Suprapubic skin (tissue), 4 donors: ENCODE measurements at places on chromosomes 3 and 15.
A peak's percentile ranks its signal among the peaks of the same experiment; 100 is the strongest.

DNA sequence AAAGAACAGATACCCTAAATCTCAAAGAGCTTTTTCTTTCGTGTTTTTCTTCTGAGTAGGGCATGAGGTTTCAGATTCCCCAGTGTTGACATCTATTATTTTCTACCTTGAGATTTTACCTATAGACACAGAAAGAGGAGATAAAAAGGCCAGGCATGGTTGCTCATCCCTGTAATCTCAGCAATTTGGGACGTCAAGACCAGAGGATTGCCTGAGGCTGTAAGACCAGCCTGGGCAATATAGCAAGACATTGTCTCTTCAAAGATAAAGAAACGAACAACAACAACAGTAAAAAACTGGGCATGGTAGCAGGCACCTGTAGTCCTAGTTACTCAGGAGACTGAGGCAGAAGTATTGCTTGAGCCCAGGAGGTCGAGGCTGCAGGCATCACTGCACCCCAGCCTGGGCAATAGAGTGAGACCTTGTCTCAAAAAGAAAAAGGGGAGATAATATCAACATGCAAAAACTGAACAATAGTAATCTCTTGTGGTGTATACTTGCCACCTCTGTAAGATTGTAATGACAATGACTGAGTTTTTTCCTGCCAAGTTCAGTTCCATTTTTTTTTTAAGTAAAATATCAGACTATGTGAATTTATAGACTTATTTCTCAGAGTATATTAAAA lies 71.3 kb downstream of the MBNL1 start:
- no peak for DNase-seq

DNA sequence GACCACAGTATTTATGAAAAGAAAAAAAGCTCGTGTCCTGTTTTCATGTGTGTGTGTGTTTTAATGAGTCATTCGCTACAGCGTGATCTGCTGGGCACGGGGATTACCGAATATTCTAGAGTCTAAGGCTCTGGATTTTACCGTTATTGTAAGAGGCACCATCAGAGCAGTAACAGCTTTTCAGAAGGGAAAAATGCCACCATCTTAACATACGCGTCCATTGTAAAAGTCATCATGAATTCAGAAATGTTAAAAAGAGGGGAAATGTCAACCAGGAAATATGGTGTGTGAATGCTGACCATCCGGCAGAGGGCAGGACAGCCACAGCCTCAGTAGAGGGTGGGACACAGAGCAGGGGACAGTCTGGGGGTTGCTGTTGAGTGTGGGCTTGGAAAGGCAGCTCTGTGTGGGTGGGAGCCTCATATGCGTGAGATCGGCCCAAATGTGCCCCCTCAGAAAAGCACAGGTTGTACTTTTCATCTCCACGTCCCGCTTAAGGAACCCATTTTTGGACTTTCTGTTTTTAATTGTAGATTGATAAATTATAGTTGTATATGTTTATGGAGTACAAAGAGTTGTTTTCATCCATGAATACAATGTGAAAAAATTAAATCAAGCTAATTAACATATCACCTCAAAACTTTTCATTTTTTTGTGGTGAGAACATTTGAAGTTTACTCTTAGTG lies 69.6 kb downstream of the ASB7 start:
- no peak for DNase-seq

DNA sequence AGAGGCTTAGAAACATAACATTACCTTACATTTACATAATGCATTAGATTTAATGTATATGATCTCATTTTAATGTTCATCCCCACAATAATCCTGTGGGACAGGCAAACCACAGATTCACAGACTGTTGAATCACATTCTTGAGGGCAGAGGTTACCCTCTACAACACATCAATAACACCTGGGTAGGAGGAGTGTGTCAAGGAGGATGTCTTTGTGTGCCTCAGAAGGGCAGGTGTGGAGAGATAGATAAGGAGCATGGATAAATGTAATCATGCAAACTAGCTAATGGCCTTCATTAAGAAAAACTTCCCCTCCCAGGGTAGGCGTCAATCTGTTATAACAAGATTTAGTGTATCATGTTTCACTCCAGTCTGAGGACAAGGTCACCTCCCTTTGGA lies 12.9 kb upstream of the MB21D2 start:
- DNase-seq, result no peak

- DNase-seq, result no peak
Measured at GRCh38 chr15:44801364-44801763, 65.0 kb downstream of the TRIM69 start.

- peak; percentile 32 for DNase-seq
Measured at GRCh38 chr15:77853008-77853328, 220.3 kb upstream of the LINGO1 start.

DNA sequence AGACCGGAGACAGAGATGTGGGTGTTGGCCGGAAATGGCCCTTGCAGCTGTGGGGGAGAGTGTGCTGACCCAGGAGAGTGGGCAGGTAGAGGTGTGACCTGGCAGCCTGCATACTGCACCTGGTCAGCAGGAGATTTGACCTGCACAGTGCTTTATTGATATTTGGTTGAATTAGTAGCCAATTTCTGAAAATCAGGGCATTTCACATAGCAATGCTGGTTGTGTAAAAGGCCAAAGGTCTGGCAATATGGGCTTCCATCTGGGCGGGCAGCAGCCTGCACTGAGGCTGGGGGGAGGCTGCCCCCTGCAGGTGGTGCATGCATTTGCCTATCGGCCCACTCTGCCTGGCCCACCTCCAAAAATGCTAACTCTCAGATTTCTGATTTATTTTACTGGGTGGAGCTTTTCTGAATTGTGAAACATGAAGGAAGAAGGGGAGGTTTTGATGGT lies 9.4 kb upstream of the MGLL start:
- DNase-seq, result no peak

GRCh38 chr3:36713904-36714303 lies 50.4 kb downstream of the DCLK3 start:
- DNase-seq, result no peak

DNA sequence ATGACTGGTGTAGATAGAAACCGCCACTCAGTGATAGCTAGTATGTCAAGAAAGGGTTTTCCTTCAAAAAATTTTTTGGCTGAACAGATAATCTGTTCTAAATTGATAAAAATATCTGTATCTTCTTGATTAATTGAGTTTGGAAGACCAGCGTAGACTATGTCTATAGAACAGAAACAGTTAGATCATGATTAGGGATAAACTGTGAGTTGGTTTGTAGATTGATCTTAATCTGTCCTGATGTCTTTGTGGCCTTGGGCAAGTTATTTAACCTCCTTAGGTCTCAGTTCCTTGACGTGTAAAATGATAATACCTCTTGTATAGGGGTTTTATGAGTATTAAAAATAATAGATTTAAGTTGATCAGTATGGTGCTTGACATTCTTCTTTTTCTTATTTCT lies 4.7 kb downstream of the NFKBIZ start:
- DNase-seq, result no peak

GRCh38 chr3:128783774-128784173 lies 57.8 kb downstream of the RAB7A start:
- no peak for DNase-seq

DNA sequence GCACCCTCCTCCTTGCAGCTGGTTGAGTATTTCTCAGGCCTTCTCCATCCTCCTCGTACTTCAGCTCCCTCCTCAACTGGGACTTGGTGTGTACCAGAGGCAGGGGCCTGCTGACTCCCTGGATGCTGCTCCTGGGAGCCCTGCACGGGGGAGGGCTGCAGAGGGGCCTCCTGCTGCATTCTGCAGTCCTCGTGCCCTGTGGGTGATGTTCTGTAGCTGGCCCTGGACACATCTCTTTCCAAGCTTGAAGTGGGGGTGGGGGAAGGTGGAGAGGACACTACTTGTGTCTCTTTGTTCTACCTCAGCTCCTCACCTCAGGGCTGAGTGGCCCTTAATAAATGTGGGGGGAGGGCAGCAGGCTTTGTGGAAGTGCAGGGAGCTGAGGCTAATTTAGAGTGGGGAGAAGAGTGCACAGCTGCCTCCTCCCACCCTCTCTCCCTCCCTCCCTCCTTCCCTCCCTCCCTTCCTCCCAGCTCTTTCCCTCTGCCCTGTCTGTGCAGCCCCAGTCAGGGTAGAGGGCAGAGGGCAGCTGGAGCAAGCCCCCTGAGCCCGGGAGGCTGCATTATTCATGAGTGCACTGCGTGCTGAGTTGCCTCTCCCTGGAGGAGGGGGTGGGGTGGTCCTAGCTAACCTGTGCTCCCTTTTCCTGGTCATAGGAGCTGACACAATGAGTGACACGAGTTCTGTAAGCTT lies 3.7 kb upstream of the GRM2 start:
- DNase-seq, result no peak

DNA sequence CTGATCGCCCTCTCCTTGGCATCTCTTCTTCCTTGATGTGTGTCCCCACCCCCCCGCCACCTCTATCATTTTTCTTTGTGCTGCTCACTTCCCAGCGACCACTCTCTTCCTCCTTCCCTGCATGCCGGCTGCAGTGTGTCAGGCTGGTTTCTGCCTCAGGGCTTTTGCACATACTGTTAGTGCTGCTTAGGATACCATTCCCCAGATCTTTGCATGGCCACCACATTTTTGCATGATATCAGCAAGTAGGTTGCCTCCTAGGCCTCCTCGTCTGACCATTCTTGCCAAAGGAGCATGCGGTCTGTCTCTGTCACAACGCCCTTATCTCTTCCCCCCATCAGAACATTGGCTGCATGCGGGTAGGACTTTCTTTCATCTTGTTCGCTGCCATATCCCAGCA lies 12.5 kb downstream of the FBLN2 start:
- no peak for DNase-seq
